Retinal pigment epithelial cell (primary cell): ENCODE measurements at places on chromosomes 7 and 10.

DNA sequence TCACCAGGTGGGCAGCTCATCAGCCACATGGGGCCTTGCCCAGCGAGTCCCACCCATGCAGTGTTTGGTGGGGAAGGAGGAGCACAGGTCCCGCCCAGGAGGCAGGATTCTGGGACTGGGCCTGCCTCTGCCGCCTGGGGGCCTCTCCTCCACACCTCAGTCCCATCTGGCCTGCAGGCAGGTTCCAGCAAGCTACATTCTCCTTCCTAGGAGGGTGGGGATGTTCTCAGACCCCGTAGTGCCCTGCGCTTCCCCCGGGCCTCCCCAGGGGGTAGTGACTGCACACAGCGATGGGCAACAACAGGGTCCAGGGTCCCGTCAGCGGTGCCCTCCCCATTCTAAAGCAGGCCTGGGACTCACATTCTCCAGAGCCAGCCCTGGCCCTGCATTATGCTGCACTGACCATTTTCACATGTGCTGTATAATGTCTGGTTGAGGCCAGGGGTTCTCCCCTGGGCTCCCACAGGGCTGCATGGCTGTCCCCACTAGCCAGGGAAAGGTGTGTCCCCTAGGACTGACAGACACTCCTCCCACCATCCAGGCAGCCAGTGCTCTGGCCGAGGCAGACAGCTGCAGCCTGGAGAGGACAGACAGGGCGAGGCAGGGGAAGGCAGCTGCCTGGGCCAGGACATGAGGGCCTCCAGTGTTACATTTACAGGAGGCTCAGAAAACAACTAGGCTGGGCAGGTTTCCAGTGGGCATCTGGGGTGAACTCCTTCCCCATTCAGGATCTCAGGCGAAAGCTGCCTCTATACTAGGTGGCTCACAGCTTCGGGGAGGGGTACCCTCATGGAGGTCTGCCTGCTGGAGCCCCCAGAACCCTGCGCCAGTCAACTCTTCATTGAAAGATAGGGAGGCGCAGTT, 9.3 kb downstream of the RASGEF1A start:
- no peak for DNase-seq

GRCh38 chr10:30833628-30833970, 198.1 kb downstream of the ZNF438 start:
- no peak for DNase-seq

DNA sequence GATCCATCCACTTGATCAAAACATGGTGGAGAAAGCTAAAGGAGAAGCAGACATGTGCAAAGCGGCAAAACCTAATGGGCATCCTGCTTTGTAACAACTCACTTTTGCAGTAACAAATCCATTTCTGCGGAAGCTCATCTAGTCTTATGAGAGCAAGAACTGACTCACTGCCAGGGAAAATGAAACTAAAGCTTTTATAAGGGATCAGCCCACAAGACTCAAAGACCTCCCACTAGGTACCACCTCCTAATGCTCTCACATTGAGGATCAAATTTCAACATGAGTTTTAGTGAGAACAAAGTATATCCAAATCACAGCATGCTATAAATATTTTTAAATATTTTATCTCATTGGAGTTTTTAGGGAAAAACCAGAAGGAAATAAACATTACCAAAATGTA, 120.1 kb upstream of the GNAI1 start:
- peak; percentile 44 for DNase-seq

DNA sequence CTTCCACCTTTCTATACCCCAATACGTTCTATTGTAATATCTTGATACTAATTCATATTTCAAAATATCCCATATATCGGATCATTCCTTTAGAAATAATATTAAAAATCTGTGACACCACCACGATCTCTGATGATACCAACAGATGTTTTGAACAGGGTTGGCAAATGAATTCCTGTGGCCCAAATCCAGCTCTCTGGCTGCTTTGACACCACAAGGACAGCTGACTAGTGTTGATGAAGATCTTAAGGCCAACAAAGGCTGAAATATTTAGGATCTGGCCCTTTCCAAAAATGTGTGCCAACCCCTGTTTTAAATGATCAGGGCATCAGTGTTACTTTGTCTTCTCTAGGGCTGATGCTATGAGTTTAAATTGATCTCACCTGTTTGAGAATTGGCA, 380.7 kb upstream of the PFKP start:
- DNase-seq = no peak

- DNase-seq = no peak
Measured at GRCh38 chr10:59563531-59563930, 146.1 kb downstream of the SLC16A9 start.
